ENCODE measurements at places on chromosomes 7 and 10.

DNA sequence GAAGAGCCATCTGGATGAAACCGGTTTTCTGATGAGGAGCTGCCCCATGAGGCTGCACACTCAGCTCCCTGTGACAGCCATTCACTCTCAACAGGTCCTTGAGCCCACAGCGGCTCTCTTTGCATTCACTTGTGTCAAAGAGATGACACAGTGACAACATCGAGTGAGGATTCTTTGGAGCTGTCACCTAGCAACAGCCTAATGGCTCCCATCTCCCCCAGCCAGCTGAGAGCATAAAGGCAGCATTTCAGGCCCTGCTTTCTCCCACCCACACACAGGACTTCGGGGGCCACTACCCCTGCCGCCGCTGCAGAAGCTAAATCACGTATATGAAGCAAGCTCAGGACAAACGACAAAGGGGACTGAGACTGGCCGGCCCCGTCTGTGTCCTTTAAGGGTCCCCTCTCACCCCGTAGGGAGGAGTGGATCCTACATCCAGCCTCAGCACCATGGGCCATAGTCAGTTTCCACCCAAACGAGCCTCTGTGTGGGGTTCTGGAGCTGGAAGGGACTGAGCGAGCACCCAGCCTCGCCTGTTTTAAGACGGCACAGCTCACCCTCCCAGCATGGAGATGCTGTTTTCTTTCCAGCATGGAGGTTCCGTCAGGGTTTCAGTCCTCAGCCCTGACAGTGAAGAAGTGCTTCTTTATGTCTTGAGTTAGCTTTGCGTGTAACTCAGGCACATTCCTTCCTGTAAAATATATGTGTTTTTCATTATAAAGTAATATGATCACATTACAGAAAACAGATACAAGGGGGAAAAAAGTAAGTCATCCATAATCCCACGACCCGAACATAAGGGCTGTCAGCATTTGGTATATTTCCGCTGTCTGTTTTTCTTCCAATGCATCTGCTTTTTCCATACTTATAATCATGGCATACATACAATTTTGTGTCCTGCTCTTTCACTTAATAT is 4.9 kb downstream of the CPA4 start:
- DNase-seq: no peak

DNA sequence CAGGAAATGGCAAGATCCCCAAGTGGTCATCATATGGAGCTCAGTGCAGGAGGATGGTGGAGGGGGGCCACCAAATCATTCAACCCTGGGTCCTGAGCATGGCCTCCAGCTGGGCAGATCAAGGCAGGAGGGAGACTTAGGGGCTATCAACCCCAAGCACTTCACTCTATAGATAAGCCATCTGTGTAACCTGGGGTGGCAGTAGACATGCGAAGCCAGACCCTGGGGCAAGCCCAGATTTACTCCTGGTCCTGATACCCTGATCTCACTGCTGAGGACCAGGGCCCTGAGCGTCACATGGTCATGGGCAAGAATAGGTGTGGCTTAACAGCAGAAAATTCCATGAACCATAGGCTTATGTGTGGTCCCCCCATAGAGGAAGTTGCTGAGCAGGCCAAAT is 173.0 kb upstream of the ADCY1 start:
- DNase-seq: no peak

- no peak for DNase-seq
Observed at GRCh38 chr10:119198438-119198837, 8.9 kb upstream of the GRK5 start.

- DNase-seq: no peak
Observed at GRCh38 chr7:159034394-159034793, 110.3 kb downstream of the VIPR2 start.

DNA sequence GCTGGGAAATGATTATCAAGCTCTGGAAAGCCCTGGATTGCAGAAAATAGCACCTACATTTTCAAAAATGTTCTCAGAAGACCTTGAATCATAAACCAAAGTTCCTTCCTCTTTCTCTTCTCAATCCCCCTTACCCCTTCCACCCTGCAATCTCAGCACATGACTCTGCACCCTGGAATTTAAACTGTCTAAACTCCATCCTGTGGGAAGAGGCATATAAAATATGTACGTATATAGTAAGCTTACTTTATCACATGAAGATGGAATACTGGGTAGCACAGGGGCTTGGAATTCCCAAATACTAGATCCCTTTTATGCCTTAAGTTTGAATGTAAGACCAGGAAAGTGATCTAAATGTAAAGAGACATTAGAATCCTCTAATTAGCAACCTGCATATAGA is 7.7 kb downstream of the AGMO start:
- no peak for DNase-seq

DNA sequence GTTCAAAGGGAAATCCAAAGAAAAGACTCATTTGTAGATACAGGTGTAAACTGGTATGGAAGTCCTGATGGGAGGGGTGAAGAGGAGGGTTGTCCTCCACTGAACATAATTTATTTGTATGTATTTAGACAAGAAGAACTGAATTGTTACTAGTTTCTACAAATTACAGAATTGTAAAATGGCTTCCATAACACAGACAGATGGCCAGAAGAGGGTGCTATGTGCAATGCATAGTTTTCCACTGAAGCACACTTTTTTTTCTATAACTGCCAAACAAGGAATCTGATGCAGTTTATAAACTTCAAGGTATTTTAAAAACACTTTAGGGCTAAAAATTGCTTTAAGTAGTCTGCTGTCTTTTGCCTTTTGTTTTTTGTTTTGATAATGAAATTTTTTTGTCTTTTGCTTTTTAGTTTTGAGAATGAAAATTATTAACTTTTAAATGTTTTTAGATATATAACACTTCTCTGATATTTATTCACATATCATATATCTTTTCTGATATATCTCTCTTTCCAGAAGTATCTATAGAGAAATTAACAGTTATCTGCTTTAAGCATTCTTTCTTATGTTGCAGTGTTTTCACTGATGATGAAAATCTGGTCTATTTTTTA is 58.5 kb downstream of the PHYHIPL start:
- DNase-seq: no peak

GRCh38 chr7:1252540-1253090 is 19.9 kb downstream of the UNCX start:
- no peak for DNase-seq

DNA sequence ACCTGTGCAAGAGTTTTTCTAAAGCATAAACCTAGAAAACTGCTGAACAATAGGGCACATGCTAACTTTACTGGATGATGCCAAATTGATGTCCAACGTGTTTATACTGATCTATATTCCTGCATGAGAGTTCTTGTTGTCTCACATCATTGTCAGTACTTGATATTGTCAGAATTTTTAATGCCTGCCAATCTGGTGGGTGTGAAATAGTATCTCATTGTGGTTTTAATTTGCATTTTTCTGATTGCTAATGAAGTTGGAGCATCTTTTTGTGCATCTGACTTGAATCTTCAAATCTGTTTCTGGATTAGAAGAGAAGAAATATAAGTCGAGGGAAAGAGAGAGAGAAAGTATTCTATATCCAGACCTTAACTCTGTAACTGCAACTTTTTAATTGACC is 309.8 kb upstream of the KIAA1217 start:
- DNase-seq: no peak

DNA sequence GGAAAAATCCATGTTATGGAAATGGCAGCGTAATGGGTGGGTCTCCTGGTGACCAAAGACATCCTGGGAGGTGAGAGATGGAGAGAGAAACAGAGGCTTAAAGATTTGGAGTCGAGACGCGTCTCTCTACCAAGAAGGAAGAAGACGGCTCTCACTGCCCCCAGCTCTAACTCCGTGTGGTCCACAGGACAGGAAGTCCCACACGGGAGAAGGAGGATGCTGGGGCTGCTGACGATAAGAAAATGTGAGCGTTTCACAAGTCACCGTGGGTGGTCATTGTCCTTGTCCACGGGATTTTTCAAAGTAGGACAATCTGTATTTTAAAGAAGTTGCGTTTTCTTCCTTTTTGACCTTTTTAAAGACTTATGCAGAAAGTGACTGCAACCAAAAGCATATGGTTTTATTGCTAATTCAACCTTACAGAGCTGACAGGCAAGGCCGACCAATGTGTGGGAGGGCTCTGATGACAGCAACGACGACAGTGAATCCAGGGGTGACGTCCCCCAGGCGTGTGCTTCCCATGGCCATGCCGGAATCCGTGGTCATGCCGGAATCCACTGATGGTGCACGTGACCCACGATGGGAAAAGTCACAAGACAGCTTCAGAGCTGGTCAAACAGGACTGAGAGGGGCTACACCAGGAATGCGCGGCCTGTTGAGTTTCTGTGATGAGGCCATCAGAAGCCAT is 341.2 kb downstream of the PTPRN2 start:
- DNase-seq: no peak

DNA sequence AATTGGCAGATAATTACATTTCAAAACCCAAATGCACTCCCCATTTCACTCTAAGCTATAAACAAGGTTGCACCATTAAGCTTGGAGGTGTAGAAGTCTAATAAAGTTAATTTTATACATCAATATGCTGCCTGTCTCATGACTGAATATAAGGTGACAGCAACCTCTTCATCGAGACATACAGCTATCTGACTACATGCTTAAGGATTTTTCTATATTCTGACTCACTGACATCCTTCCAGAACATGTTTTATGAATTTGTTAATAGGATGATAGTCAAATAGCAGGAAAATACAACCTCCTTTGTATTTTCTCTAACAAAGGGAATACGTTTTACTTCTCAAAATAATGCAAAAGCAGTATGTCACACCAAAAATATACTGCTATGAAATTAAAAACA is 76.6 kb downstream of the NRBF2 start:
- DNase-seq: no peak

GRCh38 chr10:43089519-43089918 is 12.7 kb downstream of the RET start:
- DNase-seq: no peak

DNA sequence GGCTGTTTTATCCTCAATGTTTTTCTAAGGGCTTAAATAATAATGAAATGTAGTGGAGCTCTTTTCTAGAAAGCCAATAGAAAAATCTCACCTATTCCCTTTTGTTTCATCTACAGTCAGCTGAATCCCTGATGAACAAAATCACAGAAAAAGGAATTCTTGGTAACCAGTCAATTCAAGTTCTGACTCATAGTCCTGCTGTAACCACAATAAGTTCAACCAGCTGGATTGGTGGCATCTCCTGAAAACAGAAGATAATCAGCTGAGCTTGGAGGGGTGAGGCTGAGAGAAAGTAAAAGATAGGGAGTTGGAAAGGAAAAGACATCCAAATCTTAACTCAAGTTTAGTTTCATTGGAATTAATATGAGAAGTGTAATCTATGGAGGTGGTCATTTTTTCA is 772.1 kb downstream of the CCSER2 start:
- no peak for DNase-seq

DNA sequence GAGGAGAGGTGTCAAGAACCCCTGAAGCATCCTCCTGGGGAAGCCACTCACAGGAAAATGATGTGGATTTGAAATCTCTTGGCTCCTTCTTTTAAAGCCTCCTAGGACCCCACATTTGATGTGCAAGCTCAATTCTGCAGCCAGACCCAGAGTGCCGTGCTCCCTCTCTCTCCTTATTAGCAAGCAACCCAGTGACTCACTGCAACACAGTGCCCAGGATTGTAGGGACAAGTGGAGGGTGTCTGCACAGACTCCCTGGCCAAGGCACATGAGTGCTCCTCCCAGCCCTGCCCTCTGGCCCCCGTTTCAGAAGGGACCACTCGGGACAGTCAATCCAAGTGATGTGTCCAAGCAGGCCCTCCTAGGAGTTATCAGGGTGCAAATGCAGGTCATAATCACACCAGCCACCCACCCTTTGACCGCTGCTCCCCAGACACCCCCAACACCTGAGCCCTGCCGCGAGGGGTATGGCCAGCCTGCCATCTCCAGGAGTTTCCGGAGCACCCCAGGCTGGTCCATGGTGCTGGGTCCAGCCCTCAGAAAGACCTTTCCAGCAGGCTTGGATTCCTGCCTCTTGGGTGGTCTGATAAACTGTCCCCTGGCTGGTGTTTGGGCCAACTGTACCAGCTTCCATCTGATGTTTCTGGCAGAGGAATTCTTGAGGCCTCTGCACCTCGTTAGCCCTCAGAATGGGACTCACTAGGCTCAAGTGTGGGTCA is 54.5 kb upstream of the CXCL12 start:
- DNase-seq: no peak

DNA sequence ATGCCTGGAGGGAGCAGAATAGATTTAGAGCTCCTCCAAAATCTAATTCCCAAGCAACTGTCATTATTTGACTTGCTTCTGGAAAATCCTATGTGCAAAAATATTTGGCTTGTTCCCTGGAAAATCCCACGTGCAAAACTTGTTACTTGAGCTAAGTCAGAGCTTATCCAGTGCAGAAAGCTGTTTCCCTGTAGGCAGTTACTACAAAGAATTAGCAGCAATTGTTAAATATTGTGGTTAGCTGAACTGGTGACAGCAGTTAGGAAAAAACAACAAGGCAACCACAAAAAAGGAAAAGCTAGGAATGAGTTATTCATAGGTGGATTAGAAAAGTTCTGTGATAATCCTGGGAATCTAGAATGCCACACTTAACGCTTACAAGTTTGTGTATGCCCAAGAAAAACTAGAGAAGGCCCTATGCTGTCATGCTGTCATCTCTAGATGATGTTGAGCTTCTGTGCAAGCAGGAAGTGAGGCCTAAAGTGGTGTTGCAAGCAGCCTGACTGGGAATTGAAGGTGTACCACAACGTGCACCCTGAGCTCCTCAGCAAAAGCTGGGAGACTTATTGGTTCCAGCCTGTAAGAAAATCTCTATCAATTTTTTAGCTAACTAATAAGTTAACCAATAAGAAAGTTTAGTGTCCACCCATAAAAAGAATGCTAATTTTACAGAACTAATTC is 738.6 kb upstream of the LRRTM3 start:
- DNase-seq: no peak

- no peak for DNase-seq
Observed at GRCh38 chr7:116629051-116629463, 42.9 kb upstream of the MET start.

DNA sequence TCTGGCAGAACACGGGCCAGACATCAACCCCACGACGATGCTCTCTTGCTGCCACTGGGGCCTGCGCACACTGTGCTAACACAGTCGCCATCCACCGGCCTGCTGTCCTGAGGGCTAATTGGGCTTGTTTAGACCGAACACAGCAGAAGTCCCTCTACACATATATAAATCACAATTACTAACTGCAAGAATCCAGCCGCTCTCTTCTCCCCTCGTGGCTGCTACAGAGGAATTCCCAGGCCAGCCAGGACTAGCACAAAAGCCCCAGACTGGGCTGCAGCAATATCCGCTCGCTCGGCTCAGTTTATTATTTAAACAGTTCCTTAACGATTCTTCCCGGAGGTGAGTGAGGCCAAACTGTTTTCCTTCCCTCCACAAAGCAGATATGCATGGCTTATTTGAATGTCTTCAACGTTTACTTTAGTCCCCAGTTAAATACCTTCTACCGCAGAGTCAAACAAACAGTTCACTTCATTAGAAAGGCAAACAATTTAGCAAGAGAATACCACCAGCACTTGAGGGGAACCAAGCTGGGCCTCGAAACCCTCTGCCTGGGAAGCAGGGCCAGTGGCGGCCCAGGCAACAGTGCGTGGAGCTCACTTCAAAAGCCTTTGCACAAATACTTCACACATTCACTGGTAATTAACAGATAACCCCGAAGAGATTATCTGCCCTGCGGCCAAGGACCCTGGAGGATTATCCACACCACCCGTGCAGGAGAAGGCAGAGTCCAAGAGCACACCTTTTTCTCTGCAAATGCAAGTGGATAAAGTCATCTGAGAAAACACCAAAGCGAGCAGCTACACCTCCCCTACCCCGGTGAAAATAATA is 145.3 kb downstream of the GLI3 start:
- DNase-seq: no peak

GRCh38 chr10:33041783-33042437 is 83.9 kb upstream of the ITGB1 start:
- DNase-seq: no peak

GRCh38 chr10:14306190-14306589 is 24.5 kb downstream of the FRMD4A start:
- DNase-seq: no peak

GRCh38 chr10:61781969-61782403 is 119.3 kb downstream of the CABCOCO1 start:
- DNase-seq: no peak

Measured in activated naive CD4-positive, alpha-beta T cell treated with anti-CD3 and anti-CD28 coated beads, Interleukin-2, amount 50 U/mL, for 72 hours (primary cell).